Frontal cortex (tissue), 4 donors: ENCODE measurements at places on chromosomes 7 and 10.

- no peak for DNase-seq
These were observed 41.0 kb upstream of the AMPH start for GRCh38 chr7:38671911-38672905.

DNA sequence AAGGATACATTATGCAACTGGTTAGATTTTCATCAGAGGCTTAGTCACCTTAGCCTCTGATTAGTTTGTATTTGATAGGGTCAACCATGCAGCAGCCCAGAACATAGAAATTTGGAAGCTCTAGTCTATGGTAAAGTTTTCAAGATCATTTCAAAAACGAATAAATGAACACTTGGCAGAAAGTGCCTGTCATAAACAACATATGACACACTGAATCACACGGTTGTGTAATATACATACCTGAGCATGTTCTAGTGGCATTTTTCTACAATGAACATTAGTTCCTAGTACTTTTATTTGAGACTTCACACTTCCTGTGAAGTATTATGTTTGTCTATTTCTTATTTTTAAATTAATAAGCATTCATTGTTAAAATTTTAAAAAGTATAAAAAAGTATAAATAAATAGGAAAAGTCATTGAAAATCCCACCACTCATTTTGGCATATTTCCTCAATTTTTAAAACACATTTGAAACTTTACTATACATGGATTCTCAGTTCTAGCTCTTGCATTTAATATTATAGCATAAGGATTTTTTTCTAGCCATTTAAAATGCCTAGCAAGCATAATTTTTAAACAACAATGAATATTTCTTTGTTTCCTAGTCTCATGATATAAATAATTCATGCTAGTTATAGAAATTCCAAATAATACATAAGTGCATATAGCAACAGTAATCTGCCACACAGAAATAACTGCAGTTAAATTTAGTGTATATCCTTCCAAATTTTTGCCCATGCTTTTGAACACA lies 25.7 kb upstream of the PRPS1L1 start:
- DNase-seq = no peak

GRCh38 chr7:113054938-113055337 lies 31.7 kb downstream of the GPR85 start:
- no peak for DNase-seq

GRCh38 chr10:29266641-29267040 lies 22.2 kb upstream of the LYZL1 start:
- DNase-seq = no peak

DNA sequence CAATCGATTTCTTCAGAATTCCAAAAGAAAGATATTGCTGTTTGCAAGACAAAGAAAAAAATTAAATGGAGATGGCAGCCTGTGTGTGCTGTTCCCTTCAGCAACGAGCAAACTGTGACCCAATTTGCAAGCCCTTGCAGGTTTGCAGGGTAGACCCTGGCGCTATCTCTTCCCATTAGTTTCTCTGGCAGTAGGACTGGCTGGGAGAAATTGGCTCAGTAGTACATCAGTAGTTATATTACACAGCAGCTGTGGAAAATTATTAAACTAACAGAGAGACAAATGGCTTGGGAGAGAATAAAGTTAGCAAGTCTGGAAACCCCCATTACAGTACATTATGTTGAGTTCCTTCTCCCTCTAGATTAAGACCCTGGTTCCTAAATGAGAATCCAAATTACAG lies 116.4 kb upstream of the ITGB1 start:
- DNase-seq = no peak

DNA sequence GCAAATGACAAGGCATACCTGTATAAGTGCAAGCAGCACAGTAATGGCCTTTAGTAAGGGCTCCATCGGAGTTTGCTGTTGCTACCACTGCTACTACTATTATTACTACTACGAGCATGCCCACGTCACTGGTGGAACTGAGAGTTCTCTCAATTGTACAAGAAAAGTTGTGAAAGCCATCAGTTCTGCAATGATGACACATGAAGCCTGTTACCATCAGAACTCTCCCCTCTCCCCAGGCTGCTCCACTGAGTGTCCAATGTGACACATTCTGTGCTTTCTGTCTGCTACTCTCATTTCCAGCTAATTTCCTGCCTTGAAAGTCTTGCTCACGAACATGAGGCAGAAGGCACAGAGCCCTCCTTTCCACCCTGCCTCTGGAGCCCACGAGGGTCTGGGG lies 263.2 kb upstream of the MGMT start:
- no peak for DNase-seq

GRCh38 chr10:683448-684071 lies 5.9 kb downstream of the DIP2C start:
- no peak for DNase-seq

GRCh38 chr7:129462420-129462819 lies 28.2 kb downstream of the STRIP2 start:
- no peak for DNase-seq

DNA sequence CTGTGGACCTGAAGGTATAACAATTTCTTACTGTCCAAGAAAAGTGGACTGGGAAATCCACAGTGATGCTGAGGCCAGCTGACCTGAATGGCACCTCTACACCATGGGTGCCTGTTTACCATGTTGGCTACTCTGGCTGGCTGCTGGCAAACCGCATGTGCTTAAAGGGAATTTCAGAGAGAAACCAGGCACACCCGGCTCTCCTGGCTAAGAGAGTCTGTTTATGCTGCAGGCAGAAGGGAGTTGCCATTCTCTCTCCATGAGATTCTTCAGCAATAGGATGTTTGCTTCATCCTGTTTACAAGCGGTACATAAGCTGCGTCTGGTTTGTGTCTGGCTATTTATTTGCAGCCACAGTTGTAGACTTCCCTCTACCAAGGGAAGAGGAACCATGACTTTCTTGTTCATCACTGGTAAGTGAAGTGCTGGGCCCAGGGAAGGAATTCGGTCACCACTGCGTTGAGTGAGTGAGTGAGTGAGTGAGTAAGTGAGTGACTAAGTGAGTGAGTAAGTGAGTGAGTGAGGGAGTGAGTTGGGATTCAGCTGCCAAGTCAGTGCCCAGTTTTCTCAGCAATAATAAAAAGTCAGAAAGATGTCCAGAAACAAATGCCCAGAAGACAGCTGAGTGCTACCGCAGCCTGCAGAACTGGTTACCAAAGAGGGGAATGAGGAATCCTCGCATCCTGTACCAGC lies 90.4 kb downstream of the COBL start:
- DNase-seq = no peak

GRCh38 chr10:5606864-5607263 lies 59.5 kb downstream of the ASB13 start:
- no peak for DNase-seq

- no peak for DNase-seq
These were observed 501.7 kb upstream of the SORCS1 start for GRCh38 chr10:107666214-107666613.

GRCh38 chr7:106392590-106392989 lies 107.8 kb upstream of the NAMPT start:
- DNase-seq = no peak

- DNase-seq = no peak
These were observed 745 bp downstream of the TCERG1L start for GRCh38 chr10:131310551-131311401.

GRCh38 chr10:48982584-48982983 lies 42.9 kb upstream of the LRRC18 start:
- DNase-seq = no peak

- no peak for DNase-seq
These were observed 123.1 kb downstream of the GNAI1 start for GRCh38 chr7:80257756-80258155.

- DNase-seq = no peak
These were observed 36.9 kb upstream of the GNAI1 start for GRCh38 chr7:80097756-80098155.

- no peak for DNase-seq
These were observed 43.7 kb downstream of the SVIL start for GRCh38 chr10:29590915-29591650.

GRCh38 chr10:60098677-60099601 lies 192.6 kb upstream of the CCDC6 start:
- no peak for DNase-seq

GRCh38 chr10:81031774-81032173 lies 494.1 kb downstream of the SH2D4B start:
- no peak for DNase-seq

GRCh38 chr7:114255404-114255841 lies 159.2 kb upstream of the FOXP2 start:
- DNase-seq = no peak
